Bone marrow (tissue), 2 donors: ENCODE measurements at places on chromosomes 4 and X.

GRCh38 chr4:66367043-66367660, 696.9 kb upstream of the EPHA5 start:
- no peak for DNase-seq

DNA sequence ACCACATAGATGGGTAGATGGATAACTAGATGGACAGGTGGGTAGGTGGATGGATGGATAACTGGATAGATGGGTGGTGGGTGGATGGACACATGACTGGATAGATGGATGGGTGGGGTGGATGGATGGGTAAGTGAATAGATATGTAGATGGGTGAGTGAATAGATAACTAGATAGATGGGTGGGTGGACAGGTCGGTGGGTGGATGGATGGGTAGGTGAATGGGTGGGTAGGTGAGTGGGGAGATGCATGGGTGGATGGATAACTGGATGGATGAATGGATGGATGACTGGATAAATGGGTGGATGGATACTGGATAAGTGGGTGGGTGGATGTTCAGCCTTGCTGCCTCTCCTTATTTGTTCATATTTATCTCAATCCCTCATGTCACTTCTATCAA, 52.1 kb upstream of the MTNR1A start:
- DNase-seq = no peak

DNA sequence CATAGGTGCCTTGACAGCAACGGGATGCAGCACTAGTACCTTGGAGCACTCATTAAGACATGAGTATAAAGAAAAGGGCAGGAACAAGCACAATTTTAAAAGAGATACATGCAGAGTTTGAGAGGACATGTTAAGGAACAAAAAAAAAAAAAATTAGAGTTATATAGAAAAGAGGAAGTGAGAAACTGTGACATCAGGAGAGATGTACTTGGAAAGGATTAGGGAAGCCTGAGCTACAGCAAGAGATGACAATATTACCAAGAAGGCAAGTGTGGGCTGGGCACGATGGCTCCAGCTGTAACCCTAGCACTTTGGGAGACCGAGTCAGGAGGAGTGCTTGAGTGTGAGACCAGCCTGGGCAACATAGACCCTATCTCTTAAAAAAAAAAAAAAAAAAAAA, 37.4 kb downstream of the GPR143 start:
- peak; percentile 22 for DNase-seq

- peak; percentile 1 for DNase-seq
Measured at GRCh38 chr4:168076989-168077725, 15.2 kb upstream of the ANXA10 start.

- no peak for DNase-seq
Measured at GRCh38 chr4:98482847-98483806, 175.3 kb downstream of the TSPAN5 start.

- no peak for DNase-seq
Measured at GRCh38 chr4:8736090-8736825, 135.4 kb downstream of the HMX1 start.

DNA sequence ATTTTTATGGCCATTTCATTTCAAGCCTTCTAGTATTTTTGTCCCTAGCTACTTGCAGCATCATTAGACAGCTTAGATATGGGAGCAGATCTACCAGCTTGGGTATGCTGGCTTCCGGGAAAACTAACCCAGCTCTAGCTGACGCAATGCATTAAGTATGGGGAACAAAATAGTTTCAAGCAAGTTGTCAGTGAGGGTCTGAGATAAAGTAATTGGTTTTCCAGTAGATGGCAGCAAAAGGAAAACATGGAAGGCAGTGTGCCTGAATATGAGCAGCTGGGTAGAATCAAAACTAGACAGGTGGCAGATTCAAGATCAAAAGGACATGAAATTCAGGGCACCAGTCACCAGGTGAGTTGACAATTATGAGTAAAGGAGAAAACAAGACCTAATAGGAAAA, 340.9 kb upstream of the CTSO start:
- no peak for DNase-seq

DNA sequence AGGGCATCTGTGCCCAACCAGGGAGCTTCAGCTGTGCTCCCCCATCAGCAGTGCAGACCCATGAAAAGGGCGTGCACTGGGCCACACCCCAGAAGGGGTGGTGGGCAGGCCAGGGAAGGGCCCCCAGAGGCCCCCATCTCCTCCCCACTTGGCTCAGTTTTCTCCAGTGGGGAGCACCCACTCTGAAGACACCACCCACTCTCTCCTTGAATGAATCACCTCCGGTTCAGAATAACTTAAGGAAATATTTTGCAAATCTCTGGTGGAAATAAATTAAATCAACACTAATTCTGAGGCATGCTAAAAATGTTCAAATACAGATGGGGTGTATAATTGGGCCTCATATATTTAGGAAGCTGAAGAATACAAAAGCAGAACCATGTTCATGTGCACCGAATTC, 41.3 kb upstream of the PPP2R2C start:
- no peak for DNase-seq

DNA sequence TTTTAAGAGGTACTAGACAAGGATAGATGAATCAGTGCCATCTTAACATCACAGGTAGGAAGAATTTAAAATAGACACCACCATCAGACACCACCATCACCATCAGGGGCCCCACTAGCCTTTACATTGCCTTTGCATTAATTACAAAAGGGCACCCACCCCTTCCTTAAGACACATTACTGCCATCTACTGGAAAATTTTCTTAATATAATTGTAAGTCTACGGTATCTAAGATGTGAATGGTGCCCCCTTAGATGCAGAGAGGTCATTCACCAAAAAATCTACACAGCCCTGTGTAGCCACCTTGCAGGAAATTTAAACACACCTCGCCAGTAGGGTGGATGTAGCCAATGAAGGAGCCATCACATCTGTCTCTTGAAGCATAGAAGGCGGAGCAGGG, 184.1 kb downstream of the MID1IP1 start:
- DNase-seq = peak; percentile 28

- DNase-seq = no peak
Measured at GRCh38 chr4:23789762-23790161, 100.1 kb downstream of the PPARGC1A start.

DNA sequence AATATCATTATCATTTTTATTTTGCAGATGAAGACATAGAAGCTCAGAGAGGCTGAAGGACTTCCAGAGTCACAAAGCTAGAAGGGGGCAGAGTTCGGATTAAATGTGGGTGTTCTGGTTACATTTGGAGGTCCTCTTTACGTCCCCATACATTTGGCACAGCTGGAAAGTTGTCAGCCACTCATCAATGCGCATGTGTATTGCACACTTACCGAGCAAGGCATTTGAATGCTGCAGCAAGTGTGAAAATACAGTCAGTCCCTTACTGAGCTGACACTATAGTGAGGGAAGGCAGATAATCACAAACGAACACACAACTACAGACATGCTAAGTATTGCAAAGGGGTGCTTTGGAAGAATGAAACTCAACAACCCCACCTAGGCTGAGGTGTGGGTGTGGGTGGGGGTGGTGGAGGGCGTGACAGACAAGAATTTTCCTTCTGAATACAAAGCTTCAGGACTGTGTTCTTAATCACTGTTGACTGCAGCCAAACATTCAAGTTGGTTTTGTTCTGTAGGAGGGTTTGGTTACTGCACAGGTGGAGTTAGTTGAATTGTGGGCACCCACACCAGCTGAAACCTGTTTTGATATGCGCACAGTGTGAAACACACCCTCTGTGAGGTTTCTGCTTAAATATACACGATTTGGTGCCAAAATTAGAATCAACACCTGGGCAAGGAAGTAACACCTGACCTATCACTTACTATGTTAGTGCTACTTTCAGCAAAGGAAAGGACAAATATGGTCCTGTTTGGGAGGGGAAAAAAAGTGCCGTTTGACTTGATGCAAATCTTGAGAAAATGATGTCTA, 72.4 kb downstream of the COQ2 start:
- DNase-seq = no peak

DNA sequence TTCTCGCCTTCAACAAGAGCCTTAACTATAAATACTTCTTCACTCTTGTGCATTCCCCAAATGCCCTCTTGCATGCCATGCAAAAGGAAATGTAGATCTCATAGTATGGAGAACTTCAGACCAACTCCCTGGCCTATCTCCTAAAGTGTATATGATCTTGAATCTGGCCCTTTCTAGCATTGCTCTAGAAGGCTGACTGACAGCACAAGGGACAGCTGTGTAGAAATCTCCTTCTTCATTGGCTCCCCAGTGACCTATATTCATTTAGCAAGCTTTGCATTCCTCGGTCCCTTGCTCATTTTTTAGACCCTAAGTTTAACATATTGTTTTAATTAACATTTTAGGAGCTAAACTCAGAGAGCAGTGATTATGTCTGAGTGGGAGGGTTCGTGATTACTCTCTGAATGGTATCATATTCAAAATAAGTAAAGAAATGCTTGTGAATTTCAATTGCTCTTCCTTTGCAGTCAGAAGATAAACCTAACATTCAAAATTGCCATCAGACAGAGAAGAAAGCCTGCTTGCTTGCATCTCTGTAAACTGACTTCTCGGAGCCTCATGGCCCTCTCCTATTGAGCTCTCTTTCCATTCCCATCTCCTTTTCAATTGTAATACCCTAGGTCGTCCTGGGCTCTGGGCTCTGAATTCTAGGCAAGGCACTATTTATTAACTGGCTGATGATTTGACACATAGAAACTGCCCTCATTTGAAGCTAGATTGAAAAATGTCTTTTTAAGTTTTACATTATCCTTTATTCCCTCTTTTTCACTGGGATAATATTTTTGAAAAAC, 120.3 kb upstream of the PRKG2 start:
- DNase-seq = no peak

- DNase-seq = no peak
Measured at GRCh38 chr4:163344147-163345125, 744 bp downstream of the NPY5R start.

DNA sequence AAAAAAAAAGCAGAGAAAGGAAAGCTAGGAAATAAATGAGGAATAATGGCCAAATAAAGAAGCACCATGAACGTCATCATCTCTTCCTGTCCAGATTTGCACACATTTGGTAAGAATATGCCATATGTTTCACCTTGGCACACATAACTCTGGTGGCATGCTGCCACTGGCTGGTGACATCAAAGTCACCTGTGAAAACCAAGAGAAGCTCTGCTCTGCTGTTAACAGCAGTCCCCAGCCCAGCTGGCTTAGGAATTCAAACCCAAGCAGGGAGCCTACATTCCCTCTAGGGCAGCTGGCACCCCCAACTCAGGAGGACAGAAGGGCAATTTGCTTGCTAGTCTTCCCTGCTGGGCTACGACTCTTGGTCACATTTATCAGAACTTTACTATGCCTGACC, 77.6 kb downstream of the RASL11B start:
- DNase-seq = no peak

DNA sequence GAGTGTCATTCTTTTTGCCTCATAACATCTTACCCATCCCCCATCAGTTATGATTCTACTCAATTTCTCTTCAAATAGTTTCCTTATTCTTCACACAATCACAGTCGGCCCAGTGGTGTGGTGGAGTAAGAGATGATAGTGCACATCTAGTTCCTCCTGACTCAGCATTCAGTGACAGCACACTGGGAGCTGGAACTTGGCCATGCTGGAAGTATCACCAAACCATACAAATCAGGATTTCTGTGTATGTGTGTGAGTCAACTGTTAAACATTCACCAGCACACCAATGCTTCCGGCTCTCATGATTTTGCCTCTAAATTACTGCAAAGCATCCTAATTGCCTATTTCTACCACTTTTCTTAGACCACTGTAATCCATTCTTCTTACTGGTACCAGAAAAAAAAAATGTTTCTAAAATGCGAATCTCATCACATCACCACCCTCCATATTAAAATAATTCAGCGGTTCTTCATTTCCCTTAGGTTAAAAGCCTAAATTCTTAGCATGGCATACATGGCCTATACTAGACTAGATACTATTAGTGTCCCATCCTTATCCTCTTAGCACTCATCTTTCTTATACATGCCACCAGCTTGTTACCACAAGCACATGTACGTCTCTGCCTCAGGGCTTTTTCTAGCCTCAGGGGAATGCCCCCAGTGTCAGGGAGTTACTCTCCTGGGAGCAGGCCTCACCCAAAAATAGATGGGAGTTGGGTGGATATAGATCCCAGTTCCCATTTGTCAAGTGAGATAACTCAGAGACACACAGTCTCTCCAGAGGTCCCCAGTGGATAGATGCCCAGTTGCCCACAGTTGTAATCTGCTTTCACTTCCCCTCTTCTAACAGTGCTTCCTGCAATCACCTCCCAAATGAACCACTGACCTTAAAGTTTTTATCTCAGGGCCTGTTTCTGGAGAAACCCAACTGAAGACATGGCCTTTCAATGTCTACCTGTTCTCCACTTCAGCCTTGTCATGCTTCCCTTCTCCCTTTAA, 49.2 kb upstream of the DDX53 start:
- DNase-seq = no peak

GRCh38 chr4:174699654-174700053, 129.4 kb downstream of the GLRA3 start:
- no peak for DNase-seq

DNA sequence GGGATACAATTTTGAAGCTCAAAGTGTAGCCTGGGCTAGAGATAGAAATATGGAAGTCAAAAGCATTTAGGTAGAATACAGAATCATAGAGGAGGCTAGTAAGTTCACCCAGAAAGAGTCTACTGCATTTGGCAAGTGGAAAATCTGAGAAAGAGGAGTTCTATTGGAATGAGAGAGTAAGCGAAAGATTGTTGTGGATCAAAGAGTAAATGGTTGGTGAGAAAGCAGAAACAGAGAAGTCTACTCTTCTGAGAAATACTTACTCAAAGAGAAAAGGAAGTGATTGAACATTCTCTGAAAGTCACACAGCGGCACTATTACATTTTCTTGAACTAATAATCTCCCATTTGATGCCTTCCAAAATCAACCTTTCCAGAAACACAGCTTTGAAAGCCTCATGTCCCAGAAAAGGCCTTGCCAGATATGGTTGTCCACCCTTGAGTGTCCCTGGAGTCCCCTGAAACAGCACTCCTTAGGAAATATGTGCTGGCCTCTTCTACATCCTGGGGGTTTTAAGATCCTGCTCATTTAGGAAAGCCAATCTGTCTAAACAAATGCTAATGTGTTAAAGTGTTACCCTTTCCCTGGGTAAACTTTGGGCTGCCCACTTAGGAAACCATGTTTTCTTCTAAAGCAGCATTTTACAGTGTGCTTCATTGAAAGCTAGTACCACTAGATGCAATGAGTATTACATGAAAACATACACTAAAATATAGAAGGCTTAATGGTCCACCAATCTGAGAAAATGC, 132.6 kb downstream of the INPP4B start:
- no peak for DNase-seq

DNA sequence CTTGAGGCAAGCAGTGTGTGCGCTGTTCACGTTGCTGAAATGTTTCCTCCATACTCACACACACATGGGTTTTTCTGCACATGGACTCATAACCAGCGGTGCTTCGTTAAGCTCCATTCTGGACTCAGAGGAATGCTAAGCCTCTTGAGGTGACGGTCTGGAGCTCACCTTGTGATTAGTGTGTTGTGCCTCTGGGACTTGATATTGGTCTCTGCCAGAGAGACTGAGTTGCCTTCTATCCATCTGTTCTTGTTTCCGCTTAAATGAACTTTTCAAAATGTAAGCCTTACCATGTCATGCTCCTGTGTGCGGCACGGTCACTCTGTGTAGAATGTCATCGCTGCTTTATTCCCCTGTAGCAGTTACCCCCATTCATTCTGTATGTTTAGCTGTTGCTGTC, 42.5 kb downstream of the ADD1 start:
- no peak for DNase-seq
